ENCODE measurements at places on chromosomes 3 and 15. TPM values are rescaled to one million over a fixed set of nuclear protein-coding genes. Genes with fewer than 3 reads are reported as not detected.

GRCh38 chr3:193418576-193419373, 40.2 kb upstream of the ATP13A5 start:
- no peak for DNase-seq

DNA sequence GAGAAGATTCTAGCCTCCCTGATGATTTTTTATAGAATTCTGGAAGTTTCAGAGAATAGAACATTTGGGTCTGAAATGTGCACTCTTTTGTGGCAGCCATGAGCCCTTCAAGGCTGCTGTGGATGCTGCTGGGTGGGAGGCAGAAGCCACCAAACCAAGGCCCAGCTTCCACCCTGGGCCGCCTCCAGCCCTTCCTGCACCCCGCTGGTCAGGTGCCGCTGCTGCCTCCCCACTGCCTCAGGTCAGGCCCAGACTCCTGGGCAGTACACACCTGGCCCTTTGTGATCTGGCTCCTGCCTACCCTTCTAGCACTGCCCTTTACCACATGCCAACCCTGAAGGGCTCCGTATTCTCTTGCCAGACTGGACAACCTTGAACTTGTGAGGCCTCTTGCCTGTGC, 28.3 kb downstream of the PPCDC start:
- DNase-seq = no peak

DNA sequence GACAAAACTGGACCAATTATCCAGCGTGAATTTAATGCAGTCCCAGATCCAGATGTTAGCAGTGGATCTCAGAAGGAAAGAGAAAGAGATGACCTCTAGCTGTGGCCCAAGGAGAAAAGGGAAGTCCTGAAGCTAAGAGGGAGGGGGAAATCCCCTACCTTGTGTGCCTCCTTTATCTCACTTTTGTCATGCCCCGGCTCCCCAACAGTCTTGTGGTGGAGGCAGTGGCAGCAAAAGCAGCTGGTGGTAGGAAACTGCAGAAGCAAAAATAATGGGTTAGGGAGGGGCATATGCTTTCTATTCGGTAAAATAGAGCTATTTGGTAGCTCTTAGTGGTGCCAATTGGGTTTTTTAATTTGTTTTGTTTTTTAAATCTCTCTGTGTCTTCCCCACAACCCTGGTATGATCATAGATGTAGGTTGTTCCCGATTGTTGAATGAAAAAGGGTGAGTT, 56.5 kb downstream of the MCTP2 start:
- DNase-seq = peak; percentile 77

DNA sequence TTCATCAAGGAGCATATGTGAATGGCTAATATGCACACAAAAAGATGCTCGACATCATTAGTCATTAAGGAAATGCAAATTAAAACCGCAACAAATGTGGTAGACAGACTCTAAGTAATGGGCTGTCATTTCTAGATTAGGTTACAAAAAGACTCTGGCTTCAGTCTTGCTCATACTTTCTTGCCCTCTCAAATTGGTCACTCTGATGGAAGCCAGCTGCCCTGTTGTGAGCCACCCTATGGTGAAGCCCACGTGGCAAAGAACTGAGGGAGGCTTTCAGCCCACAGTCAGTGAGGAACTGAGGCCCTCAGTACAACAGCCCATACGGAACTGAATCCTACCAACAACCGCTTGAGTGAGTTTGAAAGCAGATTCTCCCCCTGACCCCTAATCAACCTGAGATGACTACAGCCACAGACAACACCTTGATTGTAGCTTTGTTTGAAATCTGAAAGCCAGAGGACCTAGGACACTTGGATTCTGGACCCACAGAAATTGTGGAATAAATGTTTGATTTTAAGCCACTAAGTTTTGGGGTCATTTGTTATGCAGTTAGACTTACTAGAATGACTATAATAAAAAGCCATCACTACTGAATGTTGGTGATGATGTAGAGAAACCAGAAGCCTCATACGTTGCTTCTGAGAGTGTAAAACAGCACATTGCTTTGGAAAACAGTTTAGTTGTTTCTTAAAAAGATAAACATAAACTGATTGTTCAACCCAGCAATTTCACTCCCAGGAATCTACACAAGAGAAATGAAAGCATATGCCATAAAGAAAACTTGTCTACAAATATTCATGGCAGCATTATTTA, 45.7 kb downstream of the EHHADH start:
- DNase-seq = peak; percentile 81

DNA sequence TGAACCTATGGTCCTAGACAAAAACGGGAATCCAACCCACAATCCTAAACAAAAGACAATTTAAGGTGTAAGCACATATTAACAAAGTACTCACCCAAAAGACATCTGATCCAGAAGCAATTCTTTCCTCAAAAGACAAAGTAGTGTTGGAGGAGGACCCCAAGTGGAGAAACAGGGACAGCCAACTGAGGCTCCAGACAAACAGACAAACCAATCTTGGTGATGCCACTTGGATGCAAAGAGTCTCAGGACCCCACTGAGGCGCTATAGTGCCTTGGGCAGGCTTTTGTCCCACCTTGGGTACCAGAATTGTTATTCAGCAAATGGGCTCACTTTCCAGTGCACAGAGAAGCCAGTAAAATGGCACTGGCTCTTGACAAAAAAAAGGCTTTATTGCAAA, 613.8 kb downstream of the DIPK2A start:
- DNase-seq = no peak

NDUFB5 gene
- total RNA-seq = 222 TPM

- no peak for DNase-seq
Measured at GRCh38 chr3:117919621-117920020, 1115.0 kb downstream of the IGSF11 start.

DNA sequence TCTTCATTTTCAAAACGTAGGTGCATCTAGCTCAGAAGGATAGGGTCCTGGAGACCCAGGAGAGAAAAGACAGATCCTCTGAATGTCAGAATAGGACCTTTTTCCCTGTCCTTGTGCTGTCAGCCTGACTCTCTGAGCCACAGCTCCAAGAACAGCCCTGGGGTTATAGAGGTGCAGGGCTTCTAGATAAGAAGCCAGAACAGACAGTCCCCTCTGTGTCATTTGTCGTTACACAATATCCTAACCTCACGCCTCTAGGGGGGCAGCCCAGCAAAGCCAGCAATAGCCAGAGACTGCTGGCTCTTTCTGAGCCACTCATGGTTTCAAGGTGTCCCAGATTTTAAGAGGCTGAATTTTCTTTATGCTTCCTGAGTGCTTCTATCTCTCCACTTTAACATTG, 153.2 kb upstream of the THBS1 start:
- DNase-seq = peak; percentile 74

DNA sequence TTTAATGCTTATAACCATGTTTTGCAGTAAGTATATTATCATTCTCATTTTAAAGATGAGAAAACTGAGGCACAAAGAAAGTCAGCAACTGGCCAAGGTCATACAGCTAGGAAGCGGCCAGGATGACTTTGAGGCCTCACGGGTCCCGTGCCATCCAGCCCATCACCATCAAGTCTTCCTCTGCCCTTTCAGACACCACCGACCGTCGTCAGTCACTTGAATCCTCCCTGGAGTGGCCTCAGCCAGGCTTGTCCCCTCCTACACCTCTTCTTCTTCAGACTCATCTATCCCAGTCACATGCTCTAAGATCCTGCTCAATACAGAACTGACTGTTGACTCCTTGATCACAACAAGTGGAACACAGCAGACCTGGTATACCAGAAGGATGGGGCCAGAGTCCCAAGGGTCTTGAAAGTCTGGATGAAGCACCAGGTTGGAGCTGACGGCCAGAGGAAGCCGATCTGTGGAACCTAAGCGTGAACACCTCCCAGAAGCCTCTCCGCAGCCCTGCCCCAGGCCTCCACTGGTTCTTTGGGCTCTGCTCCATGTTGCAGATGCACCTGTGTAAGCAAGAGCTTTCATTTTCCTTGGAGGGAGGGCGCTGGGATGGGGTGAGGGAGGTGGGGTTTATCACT, 22.1 kb downstream of the ITGA11 start:
- DNase-seq = no peak

ATP13A5 gene
- total RNA-seq = not detected

GRCh38 chr15:62545467-62546227, 380.6 kb upstream of the C2CD4B start:
- DNase-seq = peak; percentile 11

DNA sequence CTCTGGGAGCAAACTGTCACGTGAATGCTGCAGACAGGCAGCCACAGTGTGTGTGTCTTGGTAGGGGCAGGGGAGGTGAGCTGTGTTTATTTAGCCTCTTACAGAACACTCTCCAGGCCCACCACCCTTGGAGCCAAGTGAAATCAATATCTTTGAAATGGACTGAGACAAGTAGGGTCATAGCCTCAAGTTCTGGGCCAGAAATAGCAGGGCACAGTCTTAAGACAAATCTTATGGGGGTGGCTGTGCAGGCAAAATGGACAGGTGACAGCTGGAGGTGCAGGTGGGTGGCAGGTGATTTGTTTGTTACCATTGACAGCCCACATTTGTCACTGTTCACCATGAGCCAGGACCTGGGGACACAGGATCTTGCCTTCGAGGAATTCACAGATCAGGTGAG, 93.6 kb upstream of the NMNAT3 start:
- DNase-seq = no peak

DNA sequence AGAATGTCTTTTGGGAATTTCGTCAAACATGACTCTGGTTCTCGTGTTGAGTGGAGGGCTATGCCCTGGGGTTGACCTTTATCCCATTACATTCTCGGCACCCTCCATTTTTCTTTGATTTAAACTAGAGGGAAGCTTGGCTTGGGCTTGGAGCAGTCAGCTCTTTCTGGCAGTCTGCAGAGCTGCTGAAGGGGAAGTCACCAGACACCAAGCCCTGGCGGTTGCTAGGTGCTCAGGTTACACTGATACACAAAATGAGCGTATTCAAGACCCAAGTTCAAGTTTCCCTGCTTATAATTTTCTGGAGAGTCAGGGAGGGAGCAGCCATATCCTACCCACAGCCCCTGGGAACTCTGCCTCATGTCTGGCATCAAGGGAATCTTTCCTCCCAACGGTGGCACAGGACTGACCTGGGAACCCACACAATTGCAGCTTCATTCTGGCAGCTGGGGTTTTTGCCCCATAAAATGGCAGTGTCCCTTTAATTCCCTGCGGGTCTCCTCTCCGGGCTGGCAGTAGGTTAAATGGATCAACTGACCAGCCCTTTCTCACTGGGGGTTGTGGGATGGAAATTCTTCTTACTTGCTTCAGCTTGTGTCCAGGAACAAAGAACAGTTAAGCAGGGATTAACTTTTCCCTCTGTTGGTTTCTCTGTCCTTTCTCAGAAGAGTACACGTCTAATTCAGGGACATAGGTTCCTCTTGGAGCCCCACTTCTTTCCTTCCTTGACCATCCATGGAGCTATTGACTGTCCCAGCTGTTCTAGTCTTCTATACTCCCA, 110.0 kb upstream of the DLG1 start:
- DNase-seq = no peak

NOX5 gene
- total RNA-seq = 2.9 TPM

DNA sequence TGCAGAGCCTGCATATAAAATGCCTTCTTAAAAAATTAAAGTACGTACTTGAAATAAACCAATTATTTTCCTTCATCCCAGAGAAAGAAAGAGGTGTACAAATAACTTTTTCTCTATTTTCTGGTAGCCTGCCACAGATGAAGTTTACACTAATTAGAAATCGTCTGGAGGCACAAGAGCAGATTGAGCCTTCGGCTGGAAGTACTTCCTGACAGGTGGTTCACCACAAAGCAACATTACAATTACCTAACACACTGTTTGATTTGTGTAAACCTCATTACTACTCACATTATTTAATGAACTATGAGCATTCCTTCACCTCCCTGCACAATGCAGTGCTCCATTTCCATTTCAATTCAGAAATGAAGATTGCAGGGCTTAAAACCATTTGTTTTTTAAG, 856.1 kb downstream of the SI start:
- DNase-seq = no peak

DNA sequence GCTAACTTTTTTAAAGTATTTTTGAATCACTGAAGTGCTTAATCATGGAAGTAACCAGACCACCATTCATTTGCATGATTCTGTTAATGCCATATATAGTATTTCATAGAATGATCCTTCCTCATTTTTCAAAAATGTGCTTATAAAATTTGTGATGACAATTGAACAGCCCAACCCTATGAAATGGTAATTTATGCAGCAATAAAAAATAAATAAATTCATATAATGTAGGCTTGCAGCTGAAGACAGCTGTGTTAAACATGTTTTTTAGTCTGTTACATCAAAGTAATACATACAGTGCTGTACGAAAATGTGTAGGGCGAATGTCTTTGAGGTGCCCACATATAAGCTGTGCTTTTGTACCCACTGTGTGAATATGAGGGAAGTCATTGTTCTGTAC, 131.7 kb downstream of the FILIP1L start:
- DNase-seq = no peak

GOLGA6D gene
- total RNA-seq = not detected

- peak; percentile 68 for DNase-seq
Measured at GRCh38 chr3:58627570-58627885, 39.0 kb downstream of the FAM3D start.

- peak; percentile 41 for DNase-seq
Measured at GRCh38 chr15:99925661-99926461, 192.6 kb upstream of the LYSMD4 start.

- DNase-seq = no peak
Measured at GRCh38 chr3:146138902-146139301, 22.1 kb downstream of the PLOD2 start.

ITGA11 gene
- 90.7 TPM for total RNA-seq

- no peak for DNase-seq
Measured at GRCh38 chr15:65177901-65178300, 7.2 kb downstream of the CLPX start.

DNA sequence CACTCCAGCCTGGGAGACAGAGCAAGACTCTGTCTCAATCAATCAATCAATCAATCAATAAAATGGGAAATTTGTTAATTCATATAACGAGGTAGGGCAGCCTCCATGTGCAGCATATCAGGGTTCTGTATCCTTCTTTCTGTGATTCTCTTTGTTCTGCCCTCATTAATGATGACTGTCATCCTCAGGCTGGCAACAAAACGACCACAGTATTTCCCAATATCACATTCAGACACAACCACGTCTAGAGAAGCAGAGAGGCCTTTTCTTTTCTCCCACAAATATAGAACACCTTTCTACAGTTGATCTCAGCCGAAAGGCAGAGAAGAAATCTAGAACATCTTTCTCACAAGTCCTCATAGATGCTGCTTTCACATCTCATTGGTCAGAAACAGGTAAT, 11.2 kb downstream of the CEP19 start:
- no peak for DNase-seq

- DNase-seq = no peak
Measured at GRCh38 chr3:179788996-179789395, 136.2 kb downstream of the USP13 start.

GRCh38 chr15:91200101-91200754, 100.2 kb downstream of the SV2B start:
- DNase-seq = no peak

GRCh38 chr3:111156517-111156916, 84.9 kb downstream of the NECTIN3 start:
- no peak for DNase-seq

DNA sequence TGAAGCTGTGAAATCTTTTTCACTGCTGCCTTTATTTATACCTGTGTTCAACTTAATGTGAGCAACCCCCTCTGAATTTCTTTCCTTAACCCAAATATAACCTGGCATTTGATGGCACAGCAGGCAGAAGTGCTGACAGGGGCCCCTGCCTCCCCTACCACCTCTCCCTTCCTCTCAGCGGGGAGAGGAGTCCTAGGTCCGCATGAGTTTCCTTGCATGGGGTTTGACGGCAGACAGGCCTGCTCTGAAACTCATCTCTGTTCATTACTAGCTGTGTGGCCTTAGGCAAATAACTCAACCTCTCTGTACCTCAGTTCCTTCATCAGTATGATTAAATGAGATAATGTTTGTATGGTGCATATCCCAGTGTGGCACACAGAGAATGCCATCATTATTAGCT, 79.7 kb downstream of the SEC22A start:
- no peak for DNase-seq

GRCh38 chr15:64681424-64682024, 93.9 kb downstream of the RBPMS2 start:
- DNase-seq = peak; percentile 67

Measured in RPMI7951 (cell line).